NCI-H1105 treated with DMSO at 0.1 percent for 48 hours (cell line): ENCODE measurements at places on chromosomes 5 and 9.

GRCh38 chr9:85995599-85995998 lies 54.7 kb downstream of the NAA35 start:
- DNase-seq: no peak

DNA sequence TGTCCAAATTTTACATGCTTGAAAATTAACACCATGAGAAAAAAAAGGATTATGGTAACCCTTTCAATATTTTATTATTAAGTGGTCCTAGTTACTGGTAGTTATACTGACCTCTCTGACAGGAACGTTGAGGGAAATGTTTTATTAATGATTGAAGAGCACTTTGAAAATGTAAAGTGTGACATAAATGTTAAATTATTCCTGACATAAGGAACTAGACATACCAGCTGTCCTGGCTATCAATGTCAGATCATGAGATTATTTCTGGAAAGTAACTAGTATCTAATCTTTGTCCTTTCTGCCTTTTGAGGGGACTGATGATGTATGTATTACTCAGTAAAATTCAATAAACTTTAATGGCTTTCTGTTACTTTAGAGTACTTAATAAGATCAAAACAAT lies 1538.5 kb upstream of the CDH6 start:
- DNase-seq: no peak

DNA sequence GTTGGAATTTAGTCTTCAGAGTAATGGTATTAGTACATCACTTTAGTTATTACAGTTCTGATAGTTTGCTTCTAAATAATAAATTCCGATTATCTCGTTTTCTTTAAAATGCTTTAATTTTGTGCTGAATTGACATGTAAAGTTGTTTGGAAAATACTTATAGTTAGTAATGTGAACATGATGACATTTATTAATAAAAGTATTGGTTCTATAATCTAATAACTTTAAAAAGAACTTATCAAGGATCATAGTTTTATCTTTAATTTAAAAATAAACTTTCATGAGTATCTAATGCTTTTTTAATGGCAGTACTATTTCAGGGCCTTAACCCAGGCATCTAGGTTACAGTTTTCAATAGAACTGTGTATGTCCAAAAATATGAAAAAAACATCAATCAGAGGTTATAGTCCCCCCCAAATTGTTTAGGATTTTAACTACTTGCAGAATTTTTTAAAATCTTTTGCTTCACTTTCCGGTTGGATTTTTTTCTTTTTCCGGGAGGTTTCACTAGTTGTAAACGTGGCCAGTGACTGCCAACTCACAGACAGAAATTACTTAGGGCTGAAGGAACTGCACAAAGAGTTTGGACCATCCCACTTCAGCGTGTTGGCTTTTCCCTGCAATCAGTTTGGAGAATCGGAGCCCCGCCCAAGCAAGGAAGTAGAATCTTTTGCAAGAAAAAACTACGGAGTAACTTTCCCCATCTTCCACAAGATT lies 680 bp downstream of the GPX8 start:
- no peak for DNase-seq

DNA sequence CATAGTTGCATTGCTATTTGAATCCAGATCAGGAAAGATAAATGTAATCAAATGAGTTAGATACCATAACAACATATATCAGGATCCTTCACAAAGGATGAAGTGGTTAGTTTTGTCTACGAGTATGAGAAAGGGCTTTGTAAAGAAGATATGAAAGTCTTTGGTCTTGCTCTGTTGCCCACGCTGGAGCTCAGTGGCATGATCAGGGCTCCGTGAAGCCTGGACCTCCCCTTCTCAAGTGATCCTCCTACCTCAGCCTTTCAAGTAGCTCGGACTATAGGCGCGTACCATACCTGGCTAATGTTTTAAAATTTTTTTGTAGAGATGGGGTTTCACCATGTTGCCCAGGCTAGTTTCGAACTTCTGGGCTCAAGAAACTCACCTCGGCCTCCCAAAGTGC lies 1.8 kb downstream of the SMC5 start:
- DNase-seq: no peak

DNA sequence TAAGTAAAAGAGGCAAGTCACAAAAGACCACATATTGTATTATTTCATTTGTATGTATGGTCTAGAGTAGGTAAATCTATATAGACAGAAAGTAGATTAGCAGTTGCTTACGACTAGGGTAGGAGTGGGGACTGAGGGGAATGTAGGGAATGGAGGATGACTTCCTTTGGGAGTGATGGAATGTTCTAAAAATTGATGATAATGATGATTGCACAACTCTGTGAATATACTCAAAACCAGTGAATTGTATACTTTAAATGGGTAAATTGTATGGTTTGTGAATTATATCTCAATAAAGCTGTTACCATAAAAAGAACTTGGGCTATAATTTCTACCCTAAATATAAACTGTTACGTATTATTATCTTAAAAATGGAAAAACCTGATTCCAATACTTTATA lies 35.0 kb downstream of the ADAMTS6 start:
- DNase-seq: no peak
